A673 (cell line): ENCODE measurements at places on chromosomes 7 and 10. TPM values are rescaled to one million over a fixed set of nuclear protein-coding genes. Genes with fewer than 3 reads are reported as not detected.

DNA sequence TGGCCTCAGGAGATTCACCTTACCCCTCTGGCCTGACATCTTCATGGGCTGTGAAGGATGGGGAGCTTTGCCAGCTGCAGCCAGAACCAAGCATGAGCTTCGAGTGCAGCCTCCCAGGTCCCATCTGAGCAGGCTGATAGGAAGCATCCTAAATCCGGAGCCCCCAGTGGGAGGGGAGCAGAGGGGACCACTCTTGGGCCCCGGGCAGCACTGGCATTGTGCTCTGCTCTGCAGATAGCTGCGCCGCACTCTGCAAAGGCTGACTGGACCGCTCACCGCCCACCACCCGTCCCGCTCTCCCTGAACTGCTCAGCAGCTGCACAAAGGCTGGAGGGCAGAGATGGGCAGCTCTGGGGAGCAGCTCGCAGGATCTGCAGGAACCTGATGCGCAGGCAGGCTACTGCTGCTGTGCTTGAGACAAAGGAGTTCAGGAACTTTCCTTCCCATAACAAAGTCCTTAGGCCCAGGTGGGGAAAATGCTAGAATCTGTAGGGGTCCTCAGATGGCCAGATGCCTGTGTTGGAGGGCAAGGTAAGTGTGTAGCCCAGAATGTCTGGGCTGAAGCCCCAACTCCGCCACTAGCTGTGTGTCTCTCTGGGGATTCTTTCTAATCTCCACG lies 51.8 kb downstream of the ARHGAP22 start:
- H3K36me3 ChIP-seq: no peaks in the 10 kb centered on the region
- H3K4me1 ChIP-seq: no peaks in the 10 kb centered on the region
- H3K27ac ChIP-seq: no peak overlapping the region
- H3K27me3 ChIP-seq: no peaks in the 10 kb centered on the region

GRCh38 chr10:34135515-34135914 lies 679.6 kb downstream of the PARD3 start:
- no peak overlapping the region for H3K27ac ChIP-seq
- no peak for DNase-seq
- H3K27me3 ChIP-seq: no peaks in the 10 kb centered on the region
- H3K36me3 ChIP-seq: no peaks in the 10 kb centered on the region
- H3K4me3 ChIP-seq: no peak overlapping the region

- no peaks in the 10 kb centered on the region for H3K27me3 ChIP-seq
- H3K36me3 ChIP-seq: no peaks in the 10 kb centered on the region
- DNase-seq: peak; percentile 45
- peak overlapping the region; percentile 74 for H3K27ac ChIP-seq
- no peak overlapping the region for H3K4me3 ChIP-seq
These were observed 675.0 kb upstream of the ANKRD30A start for GRCh38 chr10:36450380-36450779.

GRCh38 chr7:35248576-35249536 lies 5.0 kb downstream of the TBX20 start:
- H3K4me3 ChIP-seq: no peak overlapping the region
- H3K27me3 ChIP-seq: peaks cover 95% of the 10 kb centered on the region
- no peaks in the 10 kb centered on the region for H3K36me3 ChIP-seq
- DNase-seq: no peak
- no peaks in the 10 kb centered on the region for H3K4me1 ChIP-seq
- no peak overlapping the region for H3K27ac ChIP-seq

DNA sequence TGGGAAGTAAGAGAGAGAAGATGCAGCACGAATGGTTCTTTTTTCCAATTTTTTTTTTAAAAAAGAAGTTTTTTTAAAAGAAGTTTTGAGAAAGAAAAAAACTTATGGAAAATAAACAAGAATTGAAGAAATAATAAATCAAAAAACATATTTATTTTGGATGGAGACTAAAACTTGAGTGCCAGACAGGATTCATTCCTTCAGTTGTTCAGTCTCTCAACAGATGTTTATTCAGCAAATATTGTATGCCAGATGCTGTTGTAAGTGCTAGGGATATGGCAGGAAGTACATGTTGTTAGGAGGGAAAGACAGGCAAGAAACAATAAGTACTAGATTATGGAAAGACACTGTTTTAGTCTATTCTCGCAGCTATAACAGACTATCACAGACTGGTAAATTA lies 750.7 kb upstream of the PHF14 start:
- H3K4me1 ChIP-seq: no peaks in the 10 kb centered on the region
- DNase-seq: no peak
- no peaks in the 10 kb centered on the region for H3K36me3 ChIP-seq
- no peak overlapping the region for H3K27ac ChIP-seq
- no peaks in the 10 kb centered on the region for H3K27me3 ChIP-seq
- no peak overlapping the region for H3K4me3 ChIP-seq

- peaks cover 10% of the 10 kb centered on the region for H3K36me3 ChIP-seq
- H3K4me3 ChIP-seq: no peak overlapping the region
- DNase-seq: no peak
- no peaks in the 10 kb centered on the region for H3K27me3 ChIP-seq
- no peak overlapping the region for H3K27ac ChIP-seq
These were observed 3.2 kb upstream of the MRPS24 start for GRCh38 chr7:43872406-43873110.

- peak; percentile 54 for DNase-seq
- H3K36me3 ChIP-seq: no peaks in the 10 kb centered on the region
- H3K27me3 ChIP-seq: no peaks in the 10 kb centered on the region
- H3K4me3 ChIP-seq: peak overlapping the region; percentile 1
- H3K27ac ChIP-seq: no peak overlapping the region
- H3K4me1 ChIP-seq: no peaks in the 10 kb centered on the region
These were observed 62.1 kb upstream of the LYZL2 start for GRCh38 chr10:30691639-30692015.

- H3K36me3 ChIP-seq: no peaks in the 10 kb centered on the region
- H3K4me1 ChIP-seq: no peaks in the 10 kb centered on the region
- no peak for DNase-seq
- peaks cover 39% of the 10 kb centered on the region for H3K27me3 ChIP-seq
These were observed 12.8 kb upstream of the CARD11 start for GRCh38 chr7:3056234-3057065.

- no peak overlapping the region for H3K4me3 ChIP-seq
- DNase-seq: no peak
- H3K36me3 ChIP-seq: no peaks in the 10 kb centered on the region
- peaks cover 16% of the 10 kb centered on the region for H3K4me1 ChIP-seq
- H3K27me3 ChIP-seq: no peaks in the 10 kb centered on the region
These were observed 203.5 kb upstream of the ZNF32 start for GRCh38 chr10:43852149-43852548.

DNA sequence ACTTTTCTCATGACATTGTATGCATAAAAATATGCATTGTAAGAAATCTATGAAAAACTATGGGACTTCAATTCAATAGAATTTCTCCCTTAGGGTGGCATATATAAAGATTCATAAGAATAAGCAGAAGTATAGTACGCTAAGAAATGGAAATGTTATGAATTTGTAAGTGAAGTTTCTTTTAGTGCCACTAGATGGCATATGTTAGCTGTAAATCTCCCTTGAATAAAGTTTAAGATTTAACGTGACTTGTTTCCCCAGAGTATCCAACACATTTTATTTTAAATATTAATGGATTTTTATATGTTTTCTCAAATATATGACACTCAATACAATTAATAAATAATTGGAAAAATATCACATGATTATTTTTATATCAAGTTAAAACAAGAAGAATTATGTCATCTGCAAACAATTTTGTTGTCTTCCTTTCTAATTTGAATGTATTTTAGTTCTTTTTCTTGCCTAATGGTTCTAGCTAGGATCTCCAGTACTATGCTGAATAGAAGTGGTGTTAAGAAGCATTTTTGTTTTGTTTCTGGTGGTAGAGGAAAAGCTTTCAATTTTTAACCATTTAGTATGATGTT lies 287.2 kb downstream of the HGF start:
- no peaks in the 10 kb centered on the region for H3K4me1 ChIP-seq
- H3K4me3 ChIP-seq: no peak overlapping the region
- DNase-seq: peak; percentile 46
- H3K27ac ChIP-seq: no peak overlapping the region
- no peaks in the 10 kb centered on the region for H3K36me3 ChIP-seq

The CNNM1 gene
- 0.66 and 0.73 TPM in 2 replicates for total RNA-seq

The C10orf53 gene
- total RNA-seq: not detected in 2 replicates

The MMP21 gene
- total RNA-seq: not detected in 2 replicates
